Karpas-422 (cell line): ENCODE measurements at places on chromosomes 6 and 20. TPM values are rescaled to one million over a fixed set of nuclear protein-coding genes. Genes with fewer than 3 reads are reported as not detected.

DNA sequence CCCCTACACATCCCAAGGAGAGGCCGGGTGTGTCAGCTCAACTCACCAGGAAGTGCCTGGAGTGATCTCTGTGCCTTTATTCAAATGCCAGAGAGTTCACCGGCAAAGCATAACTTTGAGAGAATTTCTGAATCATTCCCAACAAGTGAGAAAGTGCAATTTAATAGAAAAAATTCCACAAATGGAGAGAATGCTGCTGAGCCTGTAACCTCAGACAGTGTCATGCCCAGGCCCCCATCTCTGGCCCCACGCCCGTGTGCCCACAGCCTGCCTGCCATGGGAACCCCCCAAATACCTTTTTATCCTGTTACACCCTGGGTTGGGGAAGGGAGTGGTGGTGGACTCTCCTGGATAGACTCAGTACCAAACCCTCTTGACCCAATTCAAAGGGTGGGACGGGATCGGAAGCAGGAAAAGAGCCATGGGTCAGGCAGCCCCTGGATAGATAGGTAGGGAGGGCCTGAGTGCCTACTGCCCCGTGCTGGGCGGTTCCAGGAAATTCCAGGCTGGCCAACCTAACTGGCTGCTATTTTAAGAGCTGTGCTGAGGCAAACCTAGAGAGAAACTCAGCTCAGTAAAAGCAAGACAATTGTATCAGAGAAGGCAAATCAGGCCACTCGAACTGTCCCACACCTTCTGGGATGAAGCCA lies 179.0 kb upstream of the FOXA2 start:
- no peak for DNase-seq

DNA sequence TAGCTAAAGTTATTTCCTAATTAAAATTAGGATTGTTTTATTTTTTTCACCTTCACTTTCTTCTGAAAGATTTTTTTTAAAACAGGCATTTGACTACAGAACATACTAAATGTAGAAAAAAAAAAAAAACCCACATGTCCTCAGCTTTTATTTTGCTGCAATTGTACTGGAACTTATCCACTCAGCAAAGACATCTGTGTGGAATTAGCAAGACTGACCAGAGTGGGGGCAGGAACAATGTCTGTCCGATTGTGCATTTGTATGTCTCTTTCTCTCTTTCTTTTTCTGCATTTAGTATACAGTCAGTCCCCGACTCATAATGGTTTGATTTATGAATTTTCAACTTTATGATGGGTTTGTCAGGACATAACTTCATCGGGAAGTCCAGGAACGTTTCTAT lies 77.3 kb downstream of the CHD6 start:
- no peak for DNase-seq

GRCh38 chr20:12110711-12111110 lies 193.0 kb downstream of the BTBD3 start:
- no peak for DNase-seq

Gene C4A
- 2.9 and 3.8 TPM in 2 replicates for total RNA-seq

DNA sequence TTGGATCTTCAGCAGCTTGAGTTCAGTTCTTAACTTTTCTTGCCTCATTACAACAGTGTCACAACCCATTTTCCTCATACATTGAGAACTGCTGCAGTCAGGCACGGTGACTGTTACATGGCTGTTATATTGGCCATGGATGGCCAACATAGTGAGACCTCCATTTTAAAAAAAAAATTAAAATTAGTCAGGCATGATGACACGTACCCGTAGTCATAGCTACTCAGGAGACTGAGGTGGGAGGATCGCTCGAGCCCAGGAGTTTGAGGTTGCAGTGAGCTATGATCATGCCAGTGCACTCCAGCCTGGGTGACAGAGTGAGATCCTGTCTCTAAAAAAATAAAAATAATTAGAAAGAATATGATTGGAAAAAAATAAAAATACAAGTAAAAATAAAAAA lies 9.9 kb upstream of the MMP24 start:
- no peak for DNase-seq

DNA sequence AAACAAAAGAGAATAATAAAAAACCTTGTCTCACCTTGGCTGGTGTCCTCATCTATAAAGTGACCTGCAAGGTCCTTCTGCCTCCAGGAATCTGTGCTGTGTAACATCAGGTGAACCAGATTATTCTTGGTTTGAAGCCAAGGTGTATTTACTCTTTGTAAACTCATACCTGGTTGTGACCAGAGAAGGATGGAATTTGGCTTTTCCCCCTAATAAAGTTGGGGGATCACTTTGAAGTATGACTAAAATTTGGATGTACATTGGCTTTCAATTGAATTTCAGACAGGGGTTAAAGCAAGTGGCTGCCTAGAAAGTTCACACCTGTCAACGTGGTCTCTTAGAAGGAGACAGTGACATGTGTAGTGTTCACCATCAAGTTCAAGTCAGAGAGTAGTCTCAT lies 100.1 kb downstream of the SCP2D1 start:
- no peak for DNase-seq
